ENCODE measurements at places on chromosomes 4 and X. TPM values are rescaled to one million over a fixed set of nuclear protein-coding genes. Genes with fewer than 3 reads are reported as not detected.

The ZDHHC15 gene
- under 0.01 TPM for total RNA-seq

The MUC7 gene
- not detected for total RNA-seq

The SHOX gene
- not detected for total RNA-seq

The SPATA18 gene
- total RNA-seq: 18.1 TPM

The GUF1 gene
- 21.3 TPM for total RNA-seq

The F11 gene
- not detected for total RNA-seq

The TIMP1 gene
- 331 TPM for total RNA-seq

The EDA2R gene
- total RNA-seq: 8.1 TPM

The PACRGL gene
- 19.4 TPM for total RNA-seq

The TMEM154 gene
- total RNA-seq: 11.2 TPM

The RHOXF1 gene
- not detected for total RNA-seq

The TSPAN7 gene
- not detected for total RNA-seq

The PLXNB3 gene
- 3.5 TPM for total RNA-seq

The PABPC1L2A gene
- total RNA-seq: not detected

The SH3RF1 gene
- 29.3 TPM for total RNA-seq

The RPA4 gene
- total RNA-seq: 0.43 TPM

The TBC1D9 gene
- total RNA-seq: 31.5 TPM

The MAPK10 gene
- 12.1 TPM for total RNA-seq

The S100P gene
- not detected for total RNA-seq

The MCF2 gene
- total RNA-seq: under 0.01 TPM

The CLDN34 gene
- total RNA-seq: under 0.01 TPM

The PRDM5 gene
- 23.8 TPM for total RNA-seq

The RHOXF2B gene
- not detected for total RNA-seq

The ZFYVE28 gene
- total RNA-seq: 3.2 TPM

The ALAS2 gene
- total RNA-seq: not detected

The TKTL1 gene
- not detected for total RNA-seq

The TLL1 gene
- total RNA-seq: 19.0 TPM

The AMOT gene
- total RNA-seq: 15.1 TPM

The RXFP1 gene
- total RNA-seq: 1.7 TPM

The ADAMTS3 gene
- 3.0 TPM for total RNA-seq

The BEX2 gene
- total RNA-seq: 2.3 TPM

The CENPVL2 gene
- total RNA-seq: not detected

The KDM6A gene
- total RNA-seq: 27.6 TPM

The RAB41 gene
- total RNA-seq: not detected

The SSX1 gene
- not detected for total RNA-seq

The FGF13 gene
- not detected for total RNA-seq

The FDCSP gene
- total RNA-seq: not detected

The BMP15 gene
- total RNA-seq: not detected

The DRP2 gene
- total RNA-seq: 2.6 TPM

The BGN gene
- total RNA-seq: 62.5 TPM

The CCSER1 gene
- total RNA-seq: not detected

The FAM47E gene
- total RNA-seq: 0.86 TPM

The TCEAL6 gene
- total RNA-seq: not detected

The ERVMER34-1 gene
- 0.32 TPM for total RNA-seq

The TCEAL5 gene
- total RNA-seq: not detected

The ENPP6 gene
- not detected for total RNA-seq

The ADGRG2 gene
- not detected for total RNA-seq

All from fibroblast of villous mesenchyme (primary cell).